NB4 (cell line): ENCODE measurements at places on chromosomes 7 and 10.

GRCh38 chr10:99266383-99266782, 30.7 kb upstream of the HPSE2 start:
- no peak for DNase-seq

- no peak for DNase-seq
Measured at GRCh38 chr7:32070406-32071360, at the start of gene PDE1C. PDE1C (minus strand) TSS chr7:32070407.

DNA sequence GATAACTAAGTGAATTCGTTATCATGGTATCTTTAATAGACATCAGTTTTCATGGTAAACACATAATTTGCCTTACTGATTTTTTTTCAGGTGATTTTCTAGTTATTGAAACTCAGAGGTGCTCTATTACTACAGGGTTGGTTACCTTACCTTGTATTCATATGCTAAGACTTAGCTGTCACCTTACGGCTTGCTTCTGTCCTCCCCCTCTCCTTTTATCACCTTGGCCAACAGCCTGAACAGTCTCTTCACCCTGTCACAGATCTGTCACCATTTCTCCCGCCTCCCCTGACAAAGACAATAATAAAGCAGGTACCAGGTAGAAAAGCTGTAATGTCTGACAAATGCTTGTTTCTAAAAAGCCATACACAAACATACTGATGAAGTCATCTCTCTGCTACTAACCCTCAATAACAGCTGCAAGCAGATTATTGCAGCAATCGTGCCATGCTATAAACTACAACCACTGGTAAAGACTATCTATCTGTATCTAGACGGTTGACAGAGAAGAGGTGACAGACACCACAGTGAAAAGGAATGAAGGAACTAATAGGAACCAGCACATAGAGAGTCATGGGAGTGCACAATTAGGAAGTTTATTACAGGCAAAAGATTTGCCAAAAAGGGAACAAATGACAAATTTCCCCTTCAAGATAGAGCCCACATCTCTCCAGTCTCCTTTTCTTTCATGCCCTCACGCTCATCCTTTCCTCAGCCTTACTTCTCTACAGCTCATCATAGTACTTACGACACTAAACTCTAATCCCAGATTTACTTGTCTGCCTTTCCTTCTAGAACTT, 57.2 kb downstream of the ARHGAP12 start:
- DNase-seq: no peak

- no peak for DNase-seq
Measured at GRCh38 chr7:26813432-26813831, 51.0 kb downstream of the SKAP2 start.
